T-cell (primary cell): ENCODE measurements at places on chromosomes 16 and 17.
A peak's percentile ranks its signal among the peaks of the same experiment; 100 is the strongest.

DNA sequence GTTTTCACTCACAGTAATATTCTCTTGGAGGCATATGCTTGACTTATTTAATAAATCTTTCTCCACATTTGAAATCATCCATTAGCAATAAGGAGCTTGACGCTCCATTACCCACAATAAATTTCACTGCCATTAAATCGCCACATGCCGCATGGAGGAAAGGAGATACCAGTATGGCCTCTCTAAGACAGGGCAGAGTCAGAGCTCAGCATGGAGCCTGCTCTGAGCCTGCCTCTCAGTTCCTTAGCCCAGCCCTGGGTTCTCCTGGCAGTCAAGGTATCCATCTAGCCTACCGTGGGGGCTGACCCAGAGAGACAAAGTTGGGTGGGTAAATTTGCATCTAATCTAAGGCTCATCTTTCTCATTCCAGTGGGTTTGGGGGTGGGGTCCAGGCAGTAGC, 80.3 kb upstream of the CES5A start:
- H3K4me1 ChIP-seq: no peaks in the 10 kb centered on the region
- DNase-seq: no peak
- H3K27me3 ChIP-seq: no peaks in the 10 kb centered on the region

DNA sequence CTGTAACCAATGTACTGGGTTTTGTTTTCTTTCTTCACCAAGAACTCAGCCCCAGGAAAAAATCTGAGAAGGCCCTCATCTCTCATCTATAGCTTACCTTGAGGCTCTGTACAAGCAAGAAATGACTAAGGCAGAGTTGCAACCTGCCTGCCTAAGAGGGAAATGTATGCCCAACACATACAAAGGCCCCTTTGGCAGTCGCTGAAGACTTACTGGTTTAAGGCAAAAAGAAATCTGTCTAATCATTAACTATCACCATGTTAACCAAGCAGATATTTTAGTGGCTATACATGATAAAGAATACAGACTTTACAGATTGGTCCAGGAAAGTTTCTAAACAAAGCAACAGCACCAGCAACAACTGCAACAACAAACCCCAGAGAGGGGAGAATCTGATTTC, 14.2 kb downstream of the ZNF624 start:
- no peak for DNase-seq
- no peak overlapping the region for H3K4me3 ChIP-seq
- no peaks in the 10 kb centered on the region for H3K36me3 ChIP-seq
- H3K4me1 ChIP-seq: no peaks in the 10 kb centered on the region

- H3K4me1 ChIP-seq: peaks cover 13% of the 10 kb centered on the region
- no peaks in the 10 kb centered on the region for H3K27me3 ChIP-seq
- H3K36me3 ChIP-seq: peaks cover 14% of the 10 kb centered on the region
- H3K27ac ChIP-seq: no peak overlapping the region
- H3K4me3 ChIP-seq: no peak overlapping the region
Observed at GRCh38 chr17:66654764-66655163, 180.2 kb upstream of the CACNG5 start.

DNA sequence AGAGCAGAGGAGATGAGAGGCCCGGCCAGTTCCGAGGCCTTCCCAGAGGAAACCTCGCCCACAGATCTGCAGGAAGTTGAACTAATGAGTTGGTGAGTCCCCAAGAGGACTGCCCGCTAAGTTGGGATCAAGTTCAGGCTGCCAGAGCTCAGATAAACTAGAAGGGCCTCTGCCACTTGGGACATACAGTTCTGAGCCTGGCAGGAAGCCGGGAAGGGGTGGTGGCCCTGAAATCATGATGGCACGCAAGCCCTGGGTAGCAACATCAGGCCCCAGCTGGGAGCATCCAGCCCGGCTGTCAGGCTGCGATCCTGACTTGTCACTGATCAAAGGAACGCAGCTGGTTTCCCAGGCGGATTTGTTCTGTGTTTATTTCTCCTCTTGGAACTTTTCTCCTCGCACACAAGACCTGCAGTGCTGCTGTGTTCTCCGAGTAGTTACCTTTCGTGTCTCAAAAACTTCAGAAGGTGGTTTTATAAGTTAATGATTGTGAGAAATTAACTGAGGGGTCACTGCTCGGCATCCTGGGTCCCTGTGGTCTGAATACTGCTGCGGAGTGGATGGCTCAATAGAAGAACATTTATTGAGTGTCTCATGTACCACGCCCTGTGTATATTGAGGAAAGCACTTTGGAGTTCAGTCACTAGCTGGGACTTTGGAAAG, 8.0 kb upstream of the WFDC1 start:
- no peak overlapping the region for H3K4me3 ChIP-seq
- H3K27ac ChIP-seq: no peak overlapping the region
- no peaks in the 10 kb centered on the region for H3K36me3 ChIP-seq
- no peaks in the 10 kb centered on the region for H3K4me1 ChIP-seq
- no peak for DNase-seq
- H3K27me3 ChIP-seq: peaks cover 11% of the 10 kb centered on the region

- H3K36me3 ChIP-seq: peaks cover 22% of the 10 kb centered on the region
- no peak overlapping the region for H3K27ac ChIP-seq
- H3K27me3 ChIP-seq: no peaks in the 10 kb centered on the region
- no peak overlapping the region for H3K4me3 ChIP-seq
- DNase-seq: no peak
Observed at GRCh38 chr17:19781488-19782458, 33.7 kb upstream of the ALDH3A1 start.

- peaks cover 16% of the 10 kb centered on the region for H3K4me1 ChIP-seq
- H3K36me3 ChIP-seq: no peaks in the 10 kb centered on the region
- no peaks in the 10 kb centered on the region for H3K27me3 ChIP-seq
Observed at GRCh38 chr17:82457929-82458178, 687 bp upstream of the NARF start.

DNA sequence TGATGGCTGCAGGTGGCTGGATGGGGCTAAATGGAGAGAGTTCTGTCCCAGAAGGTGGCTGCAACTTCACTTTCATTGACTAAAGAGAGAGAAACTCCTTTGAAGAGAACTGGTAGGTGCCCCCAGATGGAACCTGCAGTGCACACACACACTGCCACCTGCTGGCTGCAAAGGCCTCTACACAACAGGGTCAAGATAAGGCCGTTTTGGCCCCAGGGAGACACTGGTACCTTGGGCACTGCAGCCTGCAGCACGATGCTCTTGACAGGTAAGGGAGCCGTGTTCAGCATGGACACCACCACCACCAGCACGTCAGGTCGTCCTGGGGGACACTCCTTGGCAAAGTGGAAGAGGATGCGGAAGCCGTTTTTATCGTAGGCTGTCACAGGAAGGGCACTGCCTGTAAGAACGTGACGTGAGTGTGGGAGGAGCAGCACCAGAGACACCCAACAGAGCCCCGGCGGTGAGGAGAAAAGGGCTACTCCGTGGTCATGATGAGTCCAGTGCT, 22.7 kb downstream of the GGA3 start:
- H3K27ac ChIP-seq: peak overlapping the region; percentile 18
- no peaks in the 10 kb centered on the region for H3K27me3 ChIP-seq
- peaks cover 19% of the 10 kb centered on the region for H3K36me3 ChIP-seq
- H3K4me1 ChIP-seq: peaks cover 52% of the 10 kb centered on the region

- DNase-seq: no peak
- H3K4me3 ChIP-seq: no peak overlapping the region
- H3K27me3 ChIP-seq: no peaks in the 10 kb centered on the region
- H3K4me1 ChIP-seq: peaks cover 22% of the 10 kb centered on the region
Observed at GRCh38 chr16:31143694-31144148, 6.1 kb downstream of the PRSS36 start.

DNA sequence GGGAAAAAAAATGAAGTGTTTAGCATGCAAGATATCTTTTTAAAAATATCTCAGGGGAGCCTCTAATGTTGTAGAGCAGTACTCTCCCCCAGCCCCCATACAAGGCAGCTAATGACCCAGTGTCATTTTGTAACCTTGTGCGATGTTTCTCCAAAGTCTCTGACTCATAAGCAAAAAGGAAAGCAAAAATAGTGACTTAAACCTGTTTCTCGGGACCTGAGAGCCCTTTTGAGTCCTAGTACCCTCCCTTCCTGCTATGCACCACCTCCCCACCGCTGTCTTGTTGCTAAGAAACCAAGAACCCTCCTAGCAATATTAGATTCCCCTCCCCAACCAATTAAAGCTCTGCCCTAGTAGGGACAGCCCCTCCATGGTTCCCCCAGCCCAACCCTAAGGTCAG, 2.8 kb downstream of the MYCBPAP start:
- no peak overlapping the region for H3K4me3 ChIP-seq
- no peak for DNase-seq
- H3K27ac ChIP-seq: no peak overlapping the region

- H3K4me1 ChIP-seq: peaks cover 27% of the 10 kb centered on the region
- H3K4me3 ChIP-seq: no peak overlapping the region
- peak; percentile 53 for DNase-seq
- peaks cover 17% of the 10 kb centered on the region for H3K36me3 ChIP-seq
Observed at GRCh38 chr16:84088695-84089395, 27.9 kb downstream of the MBTPS1 start.

DNA sequence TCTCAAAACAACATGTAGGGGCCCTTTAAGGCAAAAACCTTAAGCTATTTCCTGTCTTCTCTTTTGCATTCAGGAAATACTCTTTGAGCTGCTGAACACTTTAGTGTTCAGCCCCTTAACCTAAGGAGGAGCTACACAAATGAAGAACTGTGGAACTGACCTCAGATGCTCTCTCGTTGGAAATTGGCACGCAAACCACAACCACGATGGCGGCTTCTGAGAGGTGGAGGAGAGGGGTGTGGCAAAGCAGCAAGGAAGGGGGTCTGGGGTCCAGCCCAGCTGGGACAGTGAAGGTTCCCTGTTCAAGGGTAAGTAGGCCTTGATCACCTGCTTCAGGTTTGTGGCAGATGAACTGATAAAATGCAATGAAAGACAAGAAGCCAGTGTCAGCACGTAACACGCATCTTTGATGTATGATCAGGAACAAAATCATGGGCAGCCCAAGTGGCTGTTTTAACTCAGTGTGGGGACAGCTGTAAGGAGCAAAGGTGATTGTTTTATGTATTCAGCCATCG, 291.6 kb upstream of the TNRC6C start:
- H3K27me3 ChIP-seq: no peaks in the 10 kb centered on the region
- peaks cover 20% of the 10 kb centered on the region for H3K4me1 ChIP-seq
- DNase-seq: peak; percentile 67
- no peaks in the 10 kb centered on the region for H3K36me3 ChIP-seq
- peak overlapping the region; percentile 86 for H3K27ac ChIP-seq
- peak overlapping the region; percentile 55 for H3K4me3 ChIP-seq

DNA sequence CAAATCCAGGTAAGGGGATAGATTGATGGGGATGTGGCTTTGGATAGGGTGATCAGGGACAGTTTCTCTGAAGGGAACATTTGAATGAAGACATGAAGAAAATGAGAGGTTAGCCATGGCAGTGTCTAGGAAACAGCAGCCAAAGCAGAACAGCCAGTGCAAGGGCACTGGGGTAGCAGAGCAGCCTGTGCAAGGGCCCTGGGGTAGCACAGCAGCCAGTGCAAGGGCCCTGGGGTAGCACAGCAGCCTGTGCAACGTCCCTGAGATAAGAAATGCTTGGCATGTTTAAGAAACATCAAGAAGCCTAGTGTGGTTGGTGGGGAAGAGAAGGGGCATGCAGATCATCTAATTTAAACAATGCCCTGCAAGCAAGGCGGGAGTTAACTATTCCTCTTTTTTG, 128.5 kb downstream of the IRX5 start:
- no peaks in the 10 kb centered on the region for H3K36me3 ChIP-seq
- no peaks in the 10 kb centered on the region for H3K4me1 ChIP-seq
- peaks cover 9% of the 10 kb centered on the region for H3K27me3 ChIP-seq
- H3K27ac ChIP-seq: no peak overlapping the region

- no peak overlapping the region for H3K27ac ChIP-seq
- no peaks in the 10 kb centered on the region for H3K27me3 ChIP-seq
- no peaks in the 10 kb centered on the region for H3K4me1 ChIP-seq
Observed at GRCh38 chr17:39122991-39123390, 28.4 kb downstream of the PLXDC1 start.

DNA sequence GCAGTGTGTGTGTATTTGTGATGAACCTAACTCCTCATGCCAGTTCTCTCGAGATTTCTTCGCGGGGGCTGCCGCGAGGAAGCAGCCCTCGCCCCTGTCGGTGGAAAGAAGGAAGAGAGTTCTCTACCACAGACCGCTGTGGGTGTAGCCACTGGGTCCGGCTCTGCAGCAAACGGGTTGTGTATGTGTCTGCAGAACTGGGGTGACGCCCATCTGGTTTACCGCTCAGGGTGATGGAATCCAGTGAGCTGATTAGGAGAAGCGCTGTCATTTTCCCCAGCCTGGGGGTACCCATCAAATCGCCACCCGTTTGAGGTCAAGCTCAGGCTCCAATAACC, 7.7 kb downstream of the CORO6 start:
- peaks cover 59% of the 10 kb centered on the region for H3K4me1 ChIP-seq
- peak overlapping the region; percentile 47 for H3K27ac ChIP-seq
- H3K36me3 ChIP-seq: no peaks in the 10 kb centered on the region
- H3K27me3 ChIP-seq: no peaks in the 10 kb centered on the region

DNA sequence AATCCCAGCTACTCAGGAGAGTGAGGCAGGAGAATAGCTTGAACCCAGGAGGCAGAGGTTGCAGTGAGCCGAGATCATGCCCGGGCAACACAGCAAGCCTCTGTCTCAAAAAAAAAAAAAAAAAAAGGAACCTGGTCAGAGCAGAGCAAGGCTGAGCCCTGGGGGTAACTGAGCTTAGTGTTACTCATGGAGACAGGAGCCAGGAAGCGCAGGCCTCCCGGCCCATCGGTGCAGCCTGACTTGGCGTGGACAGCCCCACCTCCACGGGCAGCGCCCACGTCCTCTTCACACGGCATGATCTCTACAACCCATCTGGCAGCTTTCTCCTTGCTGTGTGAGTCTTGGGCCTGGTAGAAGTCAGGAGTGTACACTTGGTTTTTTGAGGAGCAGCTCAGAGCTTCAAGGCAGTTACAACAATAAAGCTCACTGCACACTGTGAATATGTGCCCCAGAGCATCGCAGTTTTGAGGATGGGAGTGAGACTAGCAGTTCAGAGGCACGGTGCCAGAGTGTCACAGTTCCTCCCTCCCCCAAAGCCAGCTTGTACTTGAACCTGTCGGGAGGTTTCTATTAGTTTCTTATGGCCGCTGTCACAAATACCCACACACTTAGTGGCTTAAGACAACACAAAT, 129.9 kb downstream of the RAP1GAP2 start:
- no peak overlapping the region for H3K4me3 ChIP-seq
- no peaks in the 10 kb centered on the region for H3K4me1 ChIP-seq
- no peaks in the 10 kb centered on the region for H3K27me3 ChIP-seq
- no peaks in the 10 kb centered on the region for H3K36me3 ChIP-seq
- H3K27ac ChIP-seq: no peak overlapping the region

GRCh38 chr16:85668676-85669424, 19.9 kb downstream of the GINS2 start:
- no peaks in the 10 kb centered on the region for H3K4me1 ChIP-seq
- DNase-seq: no peak
- no peak overlapping the region for H3K27ac ChIP-seq
- peaks cover 90% of the 10 kb centered on the region for H3K36me3 ChIP-seq
